ENCODE measurements at places on chromosomes 6 and 20.
A peak's percentile ranks its signal among the peaks of the same experiment; 100 is the strongest.

GRCh38 chr6:70285201-70285600 is 17.7 kb downstream of the COL9A1 start:
- DNase-seq = no peak

- DNase-seq = no peak
These were observed 195.2 kb downstream of the SLC16A10 start for GRCh38 chr6:111282515-111282914.

GRCh38 chr20:22338140-22338708 is 246.1 kb downstream of the FOXA2 start:
- no peak for DNase-seq

GRCh38 chr6:139473731-139474130 is 99.3 kb upstream of the CITED2 start:
- DNase-seq = no peak

DNA sequence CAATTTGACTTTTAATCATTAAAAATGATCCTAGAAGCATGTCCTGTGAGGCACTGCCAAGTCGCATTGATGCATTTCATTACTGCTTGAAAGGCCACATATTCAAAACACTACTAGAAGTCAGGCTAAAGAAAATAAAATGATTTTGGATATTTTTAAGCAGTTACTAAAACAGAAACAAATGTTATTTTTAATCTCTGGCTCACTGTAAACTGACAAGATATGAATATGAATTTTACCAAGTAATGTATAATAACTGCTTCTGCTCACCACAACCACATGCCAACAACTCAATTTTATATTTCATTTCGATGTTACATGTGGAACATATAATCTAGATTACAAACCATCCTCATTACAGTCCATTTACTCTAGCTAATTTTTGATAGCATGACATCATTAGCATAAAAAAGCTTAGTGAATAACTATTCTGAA is 90.6 kb downstream of the ATXN1 start:
- no peak for DNase-seq

DNA sequence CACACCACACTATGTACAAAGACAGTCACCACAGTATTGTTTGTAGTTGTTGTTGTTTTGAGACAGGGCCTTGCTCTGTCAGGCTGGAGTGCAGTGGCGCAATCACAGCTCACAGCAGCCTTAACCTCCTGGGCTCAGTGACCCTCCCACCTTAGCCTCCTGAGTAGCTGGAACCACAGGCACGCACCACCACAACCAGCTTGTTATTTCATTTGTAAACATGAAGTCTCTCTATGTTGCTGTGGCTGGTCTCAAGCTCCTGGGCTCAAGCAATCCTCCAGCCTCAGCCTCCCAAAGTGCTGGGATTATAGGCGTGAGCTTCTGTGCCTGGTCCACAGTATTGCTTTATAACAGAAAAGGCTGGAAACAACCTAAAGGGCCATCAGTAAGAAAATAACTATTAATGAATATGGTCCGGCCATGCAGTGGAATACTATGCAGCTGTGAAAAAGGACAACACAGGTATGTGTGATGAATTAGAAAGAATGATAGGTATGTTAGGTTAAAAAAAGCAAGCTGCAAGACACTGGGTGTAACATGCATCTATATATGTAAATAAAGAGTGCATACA is 30.0 kb upstream of the PTGIS start:
- no peak for DNase-seq

- no peak for DNase-seq
These were observed 112.2 kb downstream of the ASCC3 start for GRCh38 chr6:100768816-100769351.

DNA sequence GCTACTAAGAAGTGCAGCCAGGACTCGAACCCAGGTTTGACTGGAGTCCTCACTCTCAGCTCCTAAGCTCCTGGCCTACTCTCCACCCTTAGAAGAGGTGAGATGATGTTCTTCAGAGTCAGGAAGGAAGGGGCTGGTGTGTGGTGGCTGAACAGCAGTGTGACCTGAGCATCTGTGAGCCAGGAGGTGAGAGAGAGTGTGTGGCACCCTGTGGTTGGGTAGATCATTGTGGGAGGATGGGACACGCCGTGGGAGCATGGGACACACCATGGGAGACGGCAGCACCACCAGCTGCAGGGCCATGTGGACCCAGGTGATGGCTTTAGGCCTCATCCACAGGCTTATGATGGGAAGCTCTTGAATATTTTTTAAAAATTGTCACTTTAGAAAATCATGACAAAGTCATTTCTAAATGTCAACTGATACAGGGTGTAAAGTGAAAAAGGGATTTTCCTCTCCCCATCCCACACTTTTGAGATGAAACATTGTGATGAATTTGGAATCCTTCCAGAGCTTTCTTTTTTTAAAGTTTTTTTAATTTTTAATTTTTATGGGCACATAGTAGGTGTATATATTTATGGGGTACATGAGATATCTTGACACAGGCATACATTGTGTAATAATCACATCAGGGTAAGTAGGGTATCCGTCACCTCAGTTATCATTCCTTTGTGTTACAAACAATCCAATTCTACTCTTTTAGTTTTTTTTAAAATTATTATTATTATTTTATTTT is 31.6 kb downstream of the SRC start:
- no peak for DNase-seq

DNA sequence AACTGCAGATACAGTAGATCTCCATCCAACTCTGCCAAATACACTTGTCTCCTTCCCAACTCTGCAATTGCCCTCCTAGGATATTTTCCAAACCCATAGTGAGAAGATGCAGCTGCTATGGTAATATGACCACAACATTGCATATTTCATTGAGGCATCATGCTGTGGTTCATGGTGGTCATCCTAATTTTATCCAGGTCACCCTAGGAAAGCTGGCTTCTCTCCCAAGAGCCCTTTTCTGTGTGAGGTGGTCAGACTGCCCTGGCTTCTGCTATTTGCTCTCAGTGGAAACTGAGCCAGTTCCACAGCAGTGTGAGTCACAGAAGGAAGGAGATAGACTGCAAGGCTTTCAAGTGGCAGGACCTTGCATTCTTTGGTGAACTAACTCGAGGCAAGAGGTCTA is 5.5 kb downstream of the OGFRL1 start:
- no peak for DNase-seq

DNA sequence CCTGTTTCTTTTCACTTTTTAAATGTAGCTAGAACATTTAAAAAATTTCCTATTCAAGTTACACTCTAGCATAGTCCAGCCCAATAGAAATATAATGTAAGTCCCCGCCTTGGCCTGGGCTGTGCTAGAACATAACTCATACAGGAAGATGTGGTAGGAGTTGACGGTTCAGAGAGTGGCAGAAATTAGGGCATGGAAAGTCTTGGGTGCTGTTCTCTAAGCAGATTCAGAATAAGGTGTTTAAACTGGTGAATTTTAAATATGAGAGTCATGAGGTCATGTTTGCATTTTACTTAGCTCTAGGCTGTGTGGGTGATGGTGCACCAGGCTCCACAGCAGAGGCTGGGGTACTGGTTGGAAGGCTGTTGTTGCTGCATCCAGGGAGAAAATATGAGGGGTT is 256.5 kb downstream of the FARS2 start:
- DNase-seq = peak; percentile 27

- DNase-seq = no peak
These were observed 30.9 kb downstream of the ANGPT4 start for GRCh38 chr20:884983-885952.

DNA sequence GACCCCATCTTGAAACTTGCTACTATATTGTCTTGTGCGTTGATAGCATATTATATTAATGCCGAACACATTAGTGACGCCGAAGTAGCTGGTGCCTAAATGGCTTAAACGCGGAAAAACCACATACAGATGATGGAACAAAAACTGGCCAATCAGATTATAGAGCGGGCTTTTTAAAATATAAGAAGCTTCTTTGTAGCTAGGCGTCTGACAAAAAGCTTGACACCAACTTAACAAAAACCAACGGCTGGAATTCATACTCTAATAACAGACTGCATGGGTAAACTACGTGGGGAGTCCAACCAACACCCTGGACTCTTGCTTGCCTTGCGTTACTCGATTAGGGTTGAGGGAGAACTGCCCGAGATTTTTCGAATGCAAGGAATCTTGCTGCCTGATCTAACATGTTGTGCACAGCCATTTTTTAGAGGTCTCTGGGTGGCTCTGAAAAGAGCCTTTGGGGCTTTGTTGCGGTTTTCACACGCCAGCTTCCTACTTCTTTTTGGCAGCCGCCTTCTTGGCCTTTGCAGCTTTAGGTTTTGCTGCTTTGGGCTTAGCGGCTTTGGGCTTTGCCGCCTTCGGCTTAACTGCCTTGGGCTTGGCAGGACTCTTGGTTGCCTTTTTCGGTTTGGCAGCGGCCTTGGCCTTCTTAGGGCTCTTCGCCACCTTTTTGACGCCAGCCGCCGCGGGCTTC is 45.7 kb downstream of the OR2B2 start:
- peak; percentile 53 for DNase-seq

DNA sequence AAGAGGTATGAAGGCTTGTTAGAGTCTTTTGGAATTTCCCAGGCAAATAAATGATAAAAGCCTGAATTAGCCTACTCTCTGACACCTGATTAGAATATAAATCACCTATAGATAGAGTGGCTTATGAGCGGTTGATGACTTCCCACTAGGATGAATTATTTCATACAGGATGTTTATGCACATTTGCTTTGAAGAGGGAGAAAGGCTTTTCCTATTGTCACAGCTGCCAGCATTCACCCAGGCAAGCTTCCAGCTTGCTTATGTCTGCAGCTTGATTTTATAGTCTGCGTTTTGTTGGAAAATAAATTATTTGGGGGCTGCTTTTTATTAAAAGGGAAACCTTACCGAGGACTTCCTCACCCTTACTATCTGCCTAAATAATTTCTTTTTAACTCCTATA is 51.3 kb upstream of the EIF2S2 start:
- DNase-seq = no peak

DNA sequence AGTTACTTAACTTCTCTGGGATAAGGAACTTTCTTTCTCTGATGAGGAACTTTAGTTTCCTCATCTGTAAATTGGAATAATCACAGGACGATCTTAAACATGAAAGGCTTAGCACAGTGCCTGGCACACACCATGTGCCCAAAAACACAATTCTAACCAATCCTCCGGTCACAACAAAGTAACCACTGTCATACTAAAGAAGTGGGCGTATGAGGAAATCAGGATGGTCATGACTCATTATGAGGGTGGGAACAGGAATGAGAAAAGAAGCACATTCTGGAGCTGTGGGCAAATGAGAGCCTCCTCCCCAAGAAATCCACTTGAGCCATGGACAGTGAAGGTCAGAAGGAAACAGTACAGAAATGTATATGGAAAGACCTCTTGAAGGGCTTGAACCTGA is 82.9 kb downstream of the LRFN2 start:
- no peak for DNase-seq

DNA sequence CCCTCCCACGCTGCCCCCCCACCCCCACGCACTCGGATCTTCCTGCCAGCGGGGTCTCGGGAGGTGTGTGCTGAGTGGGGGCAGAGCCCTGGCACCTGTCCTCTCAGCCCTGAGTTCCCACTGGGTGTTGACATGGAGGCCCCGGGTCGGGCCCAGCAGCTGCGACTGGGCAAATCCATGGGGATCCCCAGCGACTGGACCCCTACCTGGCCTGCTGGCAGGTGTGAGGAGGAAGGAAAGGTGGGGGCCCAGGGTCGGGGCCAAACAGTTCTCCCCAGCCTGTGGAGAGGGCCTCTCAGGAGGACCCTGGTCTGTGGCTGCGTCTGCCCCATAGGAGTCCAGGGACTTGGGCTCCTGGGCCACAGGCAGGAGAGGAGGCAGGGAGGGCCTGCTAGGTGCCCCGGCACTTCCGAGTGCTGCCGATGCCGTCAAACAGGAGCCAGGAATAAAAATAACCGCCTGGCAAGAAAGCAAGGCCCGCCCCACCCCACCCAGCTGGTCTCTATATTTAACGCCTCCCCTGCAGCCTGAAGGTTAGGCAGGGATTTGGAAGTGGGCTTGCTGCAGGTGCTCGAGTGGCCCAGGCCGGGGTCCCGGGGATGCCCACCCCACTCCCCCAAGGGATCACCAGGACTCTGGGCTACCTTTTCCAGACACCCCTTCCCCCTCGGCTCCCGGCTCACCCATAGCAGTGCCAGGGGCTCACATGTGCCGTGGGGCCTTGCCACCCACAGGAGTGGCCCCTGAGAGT is 1.4 kb upstream of the EEF1A2 start:
- no peak for DNase-seq

GRCh38 chr6:12160326-12160725 is 129.8 kb upstream of the EDN1 start:
- DNase-seq = no peak

DNA sequence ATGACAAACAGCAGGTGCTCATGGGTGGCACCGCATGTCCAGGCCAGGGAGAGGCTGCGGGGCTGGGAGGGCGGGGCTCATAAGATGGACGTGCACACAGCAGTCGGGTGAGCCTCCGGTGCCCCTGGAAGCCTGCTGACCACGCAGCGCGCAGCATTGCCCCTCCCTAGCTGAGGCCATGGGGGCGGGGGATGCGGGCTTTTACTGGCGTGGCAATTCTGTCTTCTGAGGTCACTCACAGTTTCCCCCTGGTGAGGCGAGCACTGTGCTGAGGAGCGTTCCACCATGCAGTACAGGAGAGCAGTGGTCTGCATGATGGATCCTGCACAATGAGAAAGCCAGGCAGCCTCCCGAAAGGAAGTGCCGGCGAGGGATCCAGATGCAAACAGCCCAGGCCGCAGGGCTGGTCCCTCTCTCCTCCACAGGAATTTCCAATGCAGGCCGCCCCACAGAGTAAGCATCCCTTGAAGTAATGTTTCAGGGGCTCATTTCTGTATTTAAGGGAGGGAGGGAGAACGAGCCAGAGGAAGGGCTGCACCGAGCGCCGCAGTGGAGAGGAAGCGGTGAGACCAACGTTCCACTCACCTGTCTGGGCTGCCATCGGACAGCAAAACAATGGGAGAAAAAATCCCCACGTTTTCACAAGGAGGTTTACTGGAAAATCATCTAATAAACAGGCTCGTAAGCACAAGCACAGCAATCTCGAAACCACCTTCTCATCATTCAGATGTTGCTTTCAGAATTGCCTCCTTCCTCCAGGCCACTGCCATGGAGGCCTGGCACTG is 56.0 kb downstream of the IRF4 start:
- DNase-seq = peak; percentile 44

GRCh38 chr6:21413428-21413827 is 180.1 kb upstream of the SOX4 start:
- DNase-seq = no peak

DNA sequence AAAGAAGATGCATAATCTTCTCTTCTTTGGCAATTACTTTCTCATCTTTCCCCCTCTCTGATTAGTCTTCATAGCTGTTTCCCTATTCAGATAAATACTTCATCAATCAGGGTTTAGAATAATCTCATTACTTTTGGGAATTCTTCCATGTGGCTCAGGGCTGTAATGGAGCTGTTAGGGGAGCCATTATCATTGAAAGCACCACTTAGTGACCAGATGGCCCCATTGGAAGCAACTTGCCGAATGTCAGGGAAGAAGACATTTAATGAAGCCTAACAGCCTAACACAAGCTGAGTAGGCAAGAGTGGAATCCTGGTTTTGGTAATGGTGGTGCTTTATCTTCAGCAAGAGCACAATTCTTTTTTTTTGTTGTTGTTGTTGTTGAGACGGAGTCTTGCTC is 45.0 kb downstream of the TIAM2 start:
- DNase-seq = no peak

GRCh38 chr20:18537651-18538050 is 29.6 kb upstream of the SMIM26 start:
- no peak for DNase-seq

All from stimulated activated CD8-positive, alpha-beta memory T cell treated with anti-CD3 and anti-CD28 coated beads, Interleukin-15, amount 100 ng/mL, for 48 hours (primary cell).